Hepatocyte (in vitro differentiated cells): ENCODE measurements at places on chromosomes 6 and 20. TPM values are rescaled to one million over a fixed set of nuclear protein-coding genes. Genes with fewer than 3 reads are reported as not detected.

- DNase-seq: peak; percentile 5
Measured at GRCh38 chr6:113120582-113121285, 736.4 kb upstream of the MARCKS start.

DNA sequence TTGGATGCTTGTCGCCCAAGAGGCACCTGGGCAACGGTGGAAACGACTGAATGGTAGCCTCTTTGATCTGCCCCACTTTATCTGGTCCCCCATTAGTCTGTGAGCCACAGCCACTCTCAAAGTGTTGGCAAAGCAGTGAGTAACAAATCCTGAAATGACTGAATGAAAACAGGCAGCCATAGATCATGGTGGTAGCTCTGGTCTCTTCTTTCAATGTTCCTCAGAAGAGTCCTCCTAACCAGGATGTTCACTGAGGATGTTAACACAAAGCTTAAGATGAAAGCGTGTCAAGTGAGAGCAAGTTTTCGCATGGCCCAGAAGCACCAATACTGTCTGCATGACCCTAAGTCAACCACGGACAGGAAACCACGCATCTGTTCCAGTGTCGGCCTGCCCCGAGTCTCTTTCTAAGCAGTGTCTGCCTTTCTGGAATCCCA lies 107.3 kb downstream of the IRF4 start:
- peak; percentile 11 for DNase-seq

- DNase-seq: peak; percentile 57
Measured at GRCh38 chr20:10603971-10604864, 69.6 kb downstream of the JAG1 start.

DNA sequence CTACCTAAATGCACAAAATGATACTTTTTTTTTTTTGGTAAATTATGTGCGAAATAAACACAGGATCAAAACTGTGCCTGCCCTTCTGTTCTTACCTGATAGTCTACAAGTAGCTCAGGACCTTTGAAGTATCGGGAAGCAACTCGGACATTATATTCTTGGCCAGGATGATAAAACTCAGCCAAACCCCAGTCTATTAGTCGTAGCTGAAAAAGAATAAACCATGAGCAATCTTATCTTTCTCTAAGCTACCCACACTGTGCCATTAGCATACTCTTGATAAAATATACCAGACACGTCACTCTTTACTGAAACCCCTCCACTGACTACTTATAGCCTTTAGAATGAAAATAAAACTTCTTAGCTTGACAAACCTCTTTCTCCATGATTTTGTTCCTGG lies 29.8 kb upstream of the TBC1D20 start:
- no peak for DNase-seq

DNA sequence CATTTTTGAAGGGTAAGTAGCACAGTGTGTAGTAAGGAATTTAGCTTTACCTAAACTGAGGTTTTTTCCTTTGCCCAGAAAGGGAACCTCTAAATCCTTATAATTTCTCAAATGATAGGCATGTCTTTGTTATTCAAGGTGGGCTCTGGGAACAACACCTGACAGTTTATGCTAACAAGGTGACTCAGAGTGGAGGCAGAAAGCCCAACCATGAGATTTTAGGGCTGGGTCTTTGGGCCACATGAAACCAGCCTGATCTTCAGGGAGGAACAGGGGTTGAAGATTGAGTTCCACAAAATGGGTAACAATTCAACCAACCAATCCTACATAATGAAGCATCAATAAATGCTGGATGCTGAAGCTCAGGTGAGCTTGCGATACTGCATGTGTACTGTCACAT lies 46.6 kb downstream of the PRSS35 start:
- DNase-seq: no peak

DNA sequence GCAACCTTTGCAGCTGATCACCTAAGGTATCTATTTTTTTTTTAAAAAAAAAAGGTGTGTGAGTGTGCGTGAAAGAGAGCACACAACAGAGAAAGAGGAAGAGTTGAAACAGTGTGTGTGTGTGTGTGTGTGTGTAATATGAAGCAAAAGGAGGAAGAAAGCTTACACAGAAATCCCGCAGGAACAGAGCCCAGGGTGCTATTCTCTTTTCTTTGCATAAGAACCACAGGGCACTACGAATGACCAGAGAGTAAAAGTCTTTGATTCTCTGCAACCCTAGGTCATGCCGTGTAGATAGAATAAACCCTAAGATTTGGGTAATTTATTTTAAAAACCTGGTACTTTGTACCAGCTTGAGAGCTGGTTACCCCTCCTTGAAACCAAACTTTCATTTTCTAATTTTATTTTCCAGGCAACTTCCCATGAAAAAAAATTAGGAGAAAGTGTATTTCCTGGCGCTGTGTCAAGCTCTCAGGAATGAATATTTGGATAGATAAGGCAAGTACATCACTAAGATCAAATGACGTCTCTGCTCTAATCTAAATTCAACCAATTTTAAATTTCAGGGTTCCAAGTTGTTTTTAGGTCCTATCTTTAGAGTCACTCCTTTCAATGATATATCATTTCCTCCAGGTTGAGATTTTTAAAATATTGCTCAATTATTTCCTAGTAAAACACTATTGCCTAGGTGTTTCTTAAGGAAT lies 47.9 kb upstream of the ID4 start:
- no peak for DNase-seq

- no peak for DNase-seq
Measured at GRCh38 chr20:37230200-37230599, 31.4 kb downstream of the GHRH start.

DNA sequence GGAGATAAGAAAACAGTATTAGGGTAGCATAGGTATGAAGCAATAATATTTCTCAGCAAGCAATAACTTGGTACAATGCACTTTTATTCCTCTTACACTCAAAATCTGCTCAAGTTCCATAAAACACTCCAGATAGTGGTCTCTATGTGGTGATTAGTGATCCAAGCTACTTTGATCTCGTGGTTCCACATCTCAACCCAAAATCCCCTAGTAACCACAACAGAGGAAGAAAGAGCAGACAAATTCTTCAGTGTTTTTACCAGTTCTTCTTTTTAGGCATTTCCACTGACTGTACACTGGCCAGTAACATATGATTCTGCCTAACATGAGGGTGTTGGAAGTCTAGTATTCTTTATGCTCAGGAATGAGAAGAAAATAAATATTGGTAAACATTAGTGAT lies 309.0 kb upstream of the PTCHD4 start:
- no peak for DNase-seq

DNA sequence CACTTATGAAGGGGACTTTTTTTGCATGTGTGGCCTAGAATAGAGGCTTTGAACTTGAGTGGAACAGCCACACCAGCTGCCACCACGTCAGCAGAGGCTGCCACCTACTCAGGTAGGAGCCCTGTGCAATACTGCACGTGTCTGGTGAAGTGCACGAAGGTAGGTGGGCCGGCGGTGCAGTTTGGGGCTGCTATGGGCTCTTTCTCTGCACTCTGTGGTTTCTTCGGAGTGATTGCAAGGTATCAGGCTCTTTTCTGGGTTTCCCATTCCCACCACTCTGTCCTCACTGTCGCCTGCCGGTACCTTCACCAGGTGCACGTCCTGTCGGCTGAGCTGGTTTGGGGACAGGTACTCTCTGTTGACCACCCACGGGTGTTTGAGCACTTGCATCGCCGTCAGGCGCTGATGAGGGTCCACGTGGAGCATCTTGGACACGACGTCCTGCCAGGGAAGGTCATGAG lies 30.8 kb upstream of the MPC1 start:
- DNase-seq: no peak

DNA sequence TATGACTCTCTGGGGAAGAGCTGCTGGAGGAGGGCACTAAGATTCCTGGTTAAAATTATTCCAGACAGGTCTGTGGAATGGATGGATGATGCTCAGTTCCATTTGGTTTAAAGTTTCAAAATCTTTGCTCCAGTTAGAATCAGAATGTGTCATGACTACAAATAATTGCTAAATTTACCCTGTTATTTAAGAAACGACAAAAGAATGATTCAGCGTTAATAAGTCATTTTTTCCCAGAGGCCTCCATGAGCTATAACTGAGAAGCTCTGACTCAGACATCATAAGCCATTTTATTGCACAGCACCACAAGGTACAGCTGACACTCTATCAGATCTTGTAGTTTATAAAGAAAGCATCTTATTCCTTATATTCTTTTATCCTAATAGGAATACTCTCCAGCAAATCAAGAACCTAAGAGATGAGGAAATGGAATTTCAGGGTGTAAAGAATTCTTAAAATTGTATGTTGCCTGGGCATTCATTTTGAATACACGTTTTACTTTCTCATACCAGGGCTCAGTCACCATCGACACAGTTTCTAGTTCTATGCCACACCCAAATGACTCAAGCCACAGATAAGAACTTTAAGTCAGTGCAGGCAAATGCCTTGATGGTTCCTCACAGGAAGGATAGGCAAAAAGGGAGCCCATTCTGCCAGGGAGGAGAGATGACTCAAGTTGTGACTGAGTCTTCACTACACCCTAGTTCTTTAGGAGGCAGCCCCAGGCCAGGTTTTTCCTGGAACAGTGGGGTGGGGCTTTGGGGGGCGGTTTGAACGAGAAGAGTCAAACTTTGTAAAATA lies 636.0 kb downstream of the MMUT start:
- peak; percentile 70 for DNase-seq

- no peak for DNase-seq
Measured at GRCh38 chr6:161833099-161833860, 559.4 kb upstream of the AGPAT4 start.

DNA sequence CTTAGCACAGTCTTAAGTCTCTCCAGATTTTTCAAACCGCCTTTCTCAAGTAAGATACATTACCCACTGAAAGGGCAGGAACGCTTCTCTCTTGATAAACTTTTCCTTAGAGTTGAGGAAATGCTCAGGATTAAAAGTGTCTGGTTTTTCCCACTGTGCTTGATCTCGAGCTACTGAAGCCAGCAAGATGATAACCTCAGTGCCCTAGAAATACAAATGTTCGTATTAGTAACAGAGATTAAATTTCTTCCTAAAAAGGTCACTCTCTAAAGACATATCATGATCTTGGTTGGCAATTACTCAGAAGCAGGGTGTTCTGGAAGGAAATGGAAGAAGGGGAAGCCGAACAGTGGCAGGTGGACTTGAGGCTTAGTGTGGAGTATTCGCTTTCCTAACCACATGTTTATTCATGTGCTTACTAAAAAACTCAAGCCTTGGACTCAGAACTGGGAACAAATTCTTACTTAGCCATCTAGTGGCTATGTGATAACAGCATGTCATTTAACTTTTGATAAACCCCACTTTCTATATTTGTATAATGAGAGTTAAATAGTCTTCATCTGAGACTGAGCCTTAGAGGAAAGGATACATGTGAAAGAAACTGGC lies 20.1 kb downstream of the C6orf141 start:
- DNase-seq: no peak

DNA sequence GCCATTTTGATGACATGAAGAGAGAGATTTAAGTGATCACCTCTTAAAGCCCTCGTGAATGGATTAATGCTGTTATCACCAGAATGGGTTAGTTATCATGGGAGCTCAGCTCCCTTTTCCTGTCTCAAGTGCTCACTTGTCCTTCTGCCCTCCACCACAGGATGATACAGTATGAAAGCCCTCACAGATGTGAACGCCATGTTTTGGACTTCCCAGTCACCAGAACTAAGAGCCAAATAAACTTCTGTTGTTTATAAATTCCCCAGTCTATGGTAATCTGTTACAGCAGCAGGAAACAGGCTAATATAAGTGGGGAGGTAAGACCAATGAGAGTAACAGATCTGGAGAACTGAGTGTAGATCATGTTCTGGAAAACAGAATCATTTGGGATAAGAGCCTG lies 493.2 kb downstream of the CDKAL1 start:
- no peak for DNase-seq

- DNase-seq: no peak
Measured at GRCh38 chr20:60559462-60559861, 601.2 kb downstream of the CDH26 start.

DNA sequence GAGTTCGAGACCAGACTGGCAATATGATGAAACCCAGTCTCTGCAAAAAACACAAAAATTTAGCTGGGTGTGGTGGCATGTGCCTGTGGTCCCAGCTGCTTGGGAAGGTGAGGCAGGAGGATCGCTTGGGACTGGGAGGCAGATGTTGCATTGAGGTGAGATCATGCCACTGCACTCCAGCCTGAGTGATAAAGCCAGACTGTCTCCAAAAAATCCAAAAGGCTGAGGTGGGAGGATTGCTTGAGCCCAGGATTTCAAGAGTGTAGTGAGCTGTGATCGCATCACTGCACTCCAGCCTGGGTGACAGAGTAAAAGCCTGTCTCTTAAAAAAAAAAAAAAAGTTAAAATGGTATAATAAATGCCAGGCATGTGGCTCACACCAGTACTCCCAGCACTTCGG lies 1.3 kb upstream of the PTCRA start:
- no peak for DNase-seq

GRCh38 chr6:113649276-113649675 lies 207.9 kb upstream of the MARCKS start:
- no peak for DNase-seq

DNA sequence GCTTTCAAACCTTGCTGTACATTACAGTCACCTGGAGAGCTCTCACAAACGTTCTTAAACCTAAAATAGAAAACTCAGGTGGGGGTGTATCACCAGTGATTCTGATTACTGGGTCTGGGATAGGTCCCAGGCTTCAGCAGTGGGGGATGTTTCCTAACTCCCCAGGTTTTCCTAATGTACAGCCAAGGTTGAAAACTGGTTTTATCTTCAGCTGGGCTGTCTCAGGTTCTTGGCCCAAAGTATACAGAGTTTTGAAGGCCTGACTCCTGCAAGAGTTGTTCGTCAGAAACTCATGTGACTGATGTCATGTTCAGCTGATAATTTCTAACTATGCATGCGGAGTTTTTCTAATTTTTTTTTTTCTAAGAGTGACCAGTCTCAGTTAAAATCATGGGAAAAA lies 9.8 kb downstream of the SYCP2L start:
- DNase-seq: no peak

DNA sequence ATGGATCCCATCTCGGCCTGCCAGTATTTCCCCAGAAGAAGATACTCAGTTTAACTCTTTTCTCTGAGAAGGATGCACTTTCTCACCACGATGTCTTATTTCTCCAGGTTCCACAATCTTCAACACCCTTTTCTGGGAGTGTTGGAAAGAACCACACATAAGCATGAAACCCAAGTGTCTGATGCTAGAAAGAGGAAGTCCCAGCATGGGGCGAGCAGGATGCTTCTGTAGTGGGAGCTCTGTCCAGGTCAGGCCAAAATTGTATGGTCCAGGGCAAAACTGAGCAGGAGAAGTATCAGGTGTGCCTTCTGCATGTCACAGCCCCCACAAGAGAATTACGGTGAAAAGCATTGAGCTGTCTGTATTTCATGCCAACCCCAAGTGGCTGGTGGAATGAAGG lies 11.0 kb downstream of the TREM1 start:
- DNase-seq: no peak

GJA1 gene
- total RNA-seq: 248 and 266 TPM in 2 replicates

RNF182 gene
- total RNA-seq: 1.2 and 2.0 TPM in 2 replicates

POM121L2 gene
- 0.04 TPM in 1 of 2 replicates, not detected in the other for total RNA-seq

DLK2 gene
- 0.33 and 0.60 TPM in 2 replicates for total RNA-seq

CST2 gene
- not detected in 2 replicates for total RNA-seq

MRAP2 gene
- total RNA-seq: 0.88 and 2.5 TPM in 2 replicates

VSX1 gene
- not detected in 2 replicates for total RNA-seq

NMBR gene
- 0.27 TPM in 1 of 2 replicates, not detected in the other for total RNA-seq

ALDH5A1 gene
- 15.3 and 16.8 TPM in 2 replicates for total RNA-seq

IP6K3 gene
- 7.9 and 9.5 TPM in 2 replicates for total RNA-seq

SYCP2L gene
- 1.00 and 1.1 TPM in 2 replicates for total RNA-seq

RBM24 gene
- 0.97 and 2.3 TPM in 2 replicates for total RNA-seq

SLC12A5 gene
- 0.57 TPM in 1 of 2 replicates, not detected in the other for total RNA-seq

TCFL5 gene
- 9.1 and 9.5 TPM in 2 replicates for total RNA-seq

SLC35F1 gene
- total RNA-seq: 0.24 and 0.43 TPM in 2 replicates

SEL1L2 gene
- total RNA-seq: not detected in 2 replicates

DAAM2 gene
- 11.4 and 15.1 TPM in 2 replicates for total RNA-seq
